ENCODE measurements at places on chromosomes 11 and 22.

GRCh38 chr11:126776119-126776518 is 224.5 kb downstream of the KIRREL3 start:
- no peak for DNase-seq

GRCh38 chr11:117950993-117951961 is 22.1 kb upstream of the TMPRSS13 start:
- peak; percentile 89 for DNase-seq

DNA sequence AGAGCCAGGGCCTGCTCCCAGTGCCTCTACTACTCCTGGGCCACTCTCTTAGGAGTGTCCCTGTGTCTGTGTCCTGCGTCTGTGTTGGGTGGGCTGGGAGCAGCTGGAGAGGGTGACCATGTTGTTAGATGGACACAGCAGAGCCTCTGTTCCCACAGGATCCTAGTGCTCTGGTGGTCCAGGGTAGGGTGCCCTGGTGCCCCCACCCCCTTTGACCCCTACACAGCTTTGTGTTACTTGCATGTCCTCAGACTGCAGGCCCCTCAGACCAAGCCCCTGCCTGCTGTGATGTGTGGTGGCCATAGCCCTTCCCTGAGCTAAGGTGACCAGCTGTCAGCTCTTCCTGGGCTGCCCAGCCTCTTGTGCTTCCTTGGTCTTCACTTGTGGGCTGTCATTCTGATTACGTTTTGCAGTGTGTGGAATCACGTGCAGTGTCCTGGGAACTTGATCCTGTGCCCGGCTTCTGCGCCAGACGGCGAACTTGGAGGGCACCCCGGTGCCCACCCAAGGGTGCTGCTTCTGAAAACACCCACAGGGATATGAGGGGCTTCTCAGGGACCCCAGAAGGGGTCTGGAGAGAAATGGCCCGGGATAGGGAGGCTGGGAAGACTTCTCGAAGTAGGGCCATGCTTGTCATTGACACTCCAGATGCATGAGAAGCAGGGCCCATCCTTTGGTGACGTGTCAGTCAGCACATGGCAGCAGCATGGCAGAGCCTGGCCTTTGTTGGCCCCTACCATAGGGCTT is 1.5 kb downstream of the TANGO2 start:
- no peak for DNase-seq

DNA sequence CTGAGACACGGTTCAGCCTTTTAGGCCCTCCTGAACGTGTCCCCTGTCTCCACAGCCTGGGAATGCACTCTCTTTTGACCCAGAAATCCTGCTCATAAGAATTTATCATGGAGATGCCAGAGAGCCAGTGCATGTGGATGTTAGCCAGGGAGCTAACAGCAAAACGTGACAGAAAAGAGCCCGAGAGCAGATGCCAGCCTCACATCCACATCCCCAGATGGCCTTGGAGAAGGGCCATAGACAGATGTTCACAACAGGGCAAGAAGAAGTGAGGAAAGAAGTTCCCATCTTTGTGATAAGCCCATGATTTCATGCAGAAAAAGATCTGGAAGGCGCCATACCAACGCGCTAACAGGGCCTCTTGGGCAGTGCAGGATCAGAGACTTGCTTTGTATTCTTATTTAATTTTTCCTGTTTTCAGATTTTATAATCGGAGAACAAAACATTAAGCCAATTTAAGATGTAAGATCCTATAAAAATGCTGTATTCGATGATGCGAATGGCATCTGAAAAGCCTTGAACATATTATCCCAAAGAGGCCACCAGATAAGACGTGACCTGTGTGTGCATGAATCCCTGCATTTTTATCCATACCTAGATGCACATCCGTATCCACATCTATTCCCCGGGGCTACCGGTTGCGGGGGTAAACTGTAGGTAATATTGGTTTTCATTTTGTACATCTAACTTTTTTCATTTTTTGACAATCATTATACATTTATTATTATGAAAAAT is 48.7 kb downstream of the IGLL5 start:
- DNase-seq, result no peak

- DNase-seq, result no peak
Observed at GRCh38 chr11:103699216-103699615, 337.2 kb upstream of the DDI1 start.

DNA sequence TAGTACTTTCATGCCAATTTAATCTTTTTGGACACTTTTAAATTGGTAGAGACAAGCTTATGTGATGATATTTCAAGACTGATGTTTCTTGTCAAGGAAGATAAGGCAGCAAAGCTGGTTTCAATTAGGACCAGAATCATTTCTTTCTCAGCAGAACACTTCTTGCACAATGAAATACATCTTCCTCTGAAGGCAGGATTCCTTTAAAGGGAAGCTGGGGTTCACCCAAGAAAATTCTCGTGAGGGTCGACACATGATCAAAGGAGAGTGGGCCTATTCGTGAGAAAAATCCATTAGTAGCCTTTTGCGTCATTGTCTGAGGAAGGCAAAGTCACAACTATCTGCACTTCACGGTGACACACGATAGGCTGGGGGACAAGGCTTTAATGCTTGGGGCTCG is 17.6 kb downstream of the TTC12 start:
- peak; percentile 34 for DNase-seq

- DNase-seq, result no peak
Observed at GRCh38 chr11:8763070-8763685, 80.6 kb downstream of the RPL27A start.

DNA sequence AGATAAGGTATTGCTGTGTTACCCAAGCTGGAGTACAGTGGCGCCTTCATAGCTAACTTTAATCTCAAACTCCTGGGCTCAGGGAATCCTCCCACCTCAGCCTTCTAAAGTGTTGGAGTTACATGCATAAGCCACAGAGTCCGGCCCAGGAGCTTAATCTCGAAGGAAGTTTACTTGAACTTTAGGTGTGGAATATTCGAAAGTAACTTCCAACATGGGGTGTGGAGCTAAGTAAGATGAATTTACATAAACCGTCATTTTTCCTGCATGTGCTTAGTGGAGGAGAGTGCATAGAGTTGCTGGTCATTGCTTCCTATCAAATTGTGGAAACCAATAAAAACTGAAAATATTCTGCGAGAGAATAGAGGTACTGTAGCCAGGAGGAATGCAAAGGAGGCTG is 1.5 kb downstream of the ATG13 start:
- no peak for DNase-seq

GRCh38 chr11:132803436-132803835 is 728.9 kb downstream of the OPCML start:
- no peak for DNase-seq

- peak; percentile 95 for DNase-seq
Observed at GRCh38 chr22:30920407-30920806, 48.2 kb downstream of the MORC2 start.

- DNase-seq, result no peak
Observed at GRCh38 chr11:253886-254270, 17.1 kb downstream of the PSMD13 start.

DNA sequence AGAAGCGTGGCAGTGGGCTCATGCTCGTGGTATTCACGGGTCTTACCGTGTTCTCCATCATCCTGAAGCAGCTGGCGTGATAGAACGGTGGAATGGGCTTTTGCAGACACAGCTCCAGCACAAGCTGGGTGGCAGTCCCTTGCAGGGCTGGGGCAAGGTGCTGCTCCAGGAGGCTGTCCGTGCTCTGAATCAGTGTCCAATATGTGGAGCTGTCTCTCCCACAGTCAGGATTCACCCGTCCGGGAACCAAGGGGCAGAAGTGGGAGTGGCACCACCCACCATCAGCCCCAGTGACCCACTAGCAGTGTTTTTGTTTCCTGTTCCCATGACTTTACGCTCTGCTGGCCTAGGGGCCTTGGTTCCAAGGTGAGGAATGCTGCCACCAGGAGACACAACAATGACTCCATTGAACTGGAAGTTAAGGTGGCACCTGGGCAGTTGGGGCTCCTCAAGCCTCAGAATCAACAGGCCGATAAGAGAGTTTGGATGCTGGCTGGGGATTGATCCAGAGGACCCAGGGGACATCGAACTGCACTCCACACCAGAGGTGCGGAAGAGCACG is 16.9 kb upstream of the CD81 start:
- DNase-seq, result no peak

- DNase-seq, result no peak
Observed at GRCh38 chr22:19742160-19743066, 18.2 kb upstream of the TBX1 start.

GRCh38 chr11:128379587-128380580 is 207.5 kb downstream of the ETS1 start:
- DNase-seq, result no peak

- no peak for DNase-seq
Observed at GRCh38 chr22:33896154-33896553, 24.1 kb downstream of the LARGE1 start.

GRCh38 chr22:41831828-41832552 is 915 bp upstream of the SREBF2 start:
- no peak for DNase-seq

DNA sequence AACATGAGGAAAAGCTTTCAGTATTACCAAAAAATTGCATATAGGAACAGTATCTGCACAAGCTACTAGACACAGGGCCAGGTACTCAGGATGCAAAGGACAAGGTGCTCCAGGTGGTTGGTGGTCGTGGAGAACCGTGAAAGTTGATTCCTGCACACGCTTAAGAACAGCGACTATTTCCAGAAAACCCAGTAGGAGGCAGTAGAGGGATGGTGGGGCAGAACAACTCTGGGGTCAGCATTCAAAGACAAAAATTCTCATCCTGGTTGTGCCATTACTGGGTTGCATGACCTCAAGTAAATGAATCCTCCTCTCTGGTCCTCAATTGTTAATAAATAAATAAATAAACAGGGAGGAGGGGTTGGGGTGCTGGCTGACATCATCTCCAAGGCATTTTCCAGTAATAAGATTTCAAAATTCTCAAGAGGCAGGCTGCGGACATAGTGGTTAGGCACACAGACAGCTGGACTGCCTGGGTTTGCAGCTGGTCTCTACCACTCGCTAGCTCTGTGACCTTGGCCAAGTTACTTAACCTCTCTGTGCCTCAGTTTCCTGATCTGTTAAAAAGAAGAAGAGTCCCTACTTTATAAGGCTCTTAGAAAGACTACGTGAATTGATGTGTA is 89.6 kb downstream of the ISX start:
- DNase-seq, result no peak

DNA sequence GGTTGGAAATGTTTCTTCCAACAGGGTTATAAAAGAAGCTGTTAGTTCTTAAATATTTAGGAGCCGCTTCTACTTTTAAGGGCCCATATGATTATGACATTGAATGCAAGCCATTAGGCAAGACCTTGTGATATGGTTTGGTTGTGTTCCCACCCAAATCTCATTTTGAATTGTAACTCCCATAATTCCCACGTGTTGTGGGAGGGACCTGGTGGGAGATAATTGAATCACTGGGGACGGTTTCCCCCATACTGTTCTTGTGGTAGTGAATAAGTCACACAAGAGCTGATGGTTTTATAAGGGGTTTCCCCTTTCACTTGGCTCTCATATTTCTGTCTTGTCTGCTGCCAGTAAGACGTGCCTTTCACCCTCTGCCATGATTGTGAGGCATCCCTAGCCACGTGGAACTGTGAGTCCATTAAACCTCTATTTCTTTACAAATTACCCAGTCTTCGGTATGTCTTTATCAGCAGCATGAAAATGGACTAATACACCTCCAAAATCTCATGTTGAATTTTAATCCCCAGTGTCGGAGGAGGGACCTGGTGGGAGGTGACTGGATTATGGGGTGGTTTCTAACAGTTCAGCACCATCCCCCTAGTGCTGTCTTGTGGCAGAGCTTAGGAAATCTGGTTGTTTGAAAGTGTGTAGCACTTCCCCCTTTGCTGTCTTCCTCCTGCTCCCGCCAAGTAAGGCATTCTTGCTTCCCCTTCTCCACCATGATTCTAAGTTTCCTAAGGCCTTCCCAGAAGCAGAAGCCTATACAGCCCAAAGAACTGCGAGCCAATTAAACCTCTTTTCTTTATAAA is 4.3 kb downstream of the CD59 start:
- no peak for DNase-seq

DNA sequence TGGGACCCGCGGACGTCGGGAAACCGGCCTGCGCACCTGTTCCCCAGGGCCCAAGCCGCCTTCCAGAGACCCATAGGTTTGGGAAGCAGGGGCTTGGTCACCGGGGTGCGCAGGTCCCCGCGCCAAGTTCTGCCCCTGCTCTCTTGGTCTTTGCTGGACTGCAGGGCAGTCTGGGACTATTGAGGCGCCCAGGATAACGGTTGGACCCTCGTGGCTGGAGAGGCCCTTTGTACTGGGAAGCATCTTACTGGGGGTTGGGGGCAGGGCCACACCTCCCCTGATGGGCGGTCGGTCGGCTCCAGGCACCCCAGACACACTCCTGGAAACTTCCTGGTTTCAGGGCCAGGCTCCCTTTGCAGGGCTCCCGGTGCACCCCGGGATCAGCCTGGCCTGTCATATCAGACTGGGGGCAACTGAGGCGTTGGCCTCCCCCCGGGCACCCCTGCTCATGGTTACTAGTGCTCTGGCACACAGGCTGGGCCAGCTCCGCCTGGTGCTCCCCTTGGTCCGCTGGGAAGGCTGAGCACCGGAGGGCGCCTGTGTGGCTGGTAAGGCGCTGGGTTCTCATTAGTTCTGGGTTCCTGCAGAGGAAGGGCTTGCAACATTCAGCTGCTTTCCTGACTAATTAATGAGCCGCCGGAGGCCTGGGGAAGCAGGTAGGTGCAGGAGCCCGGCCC is 1250.5 kb downstream of the BRD1 start:
- DNase-seq, result no peak

DNA sequence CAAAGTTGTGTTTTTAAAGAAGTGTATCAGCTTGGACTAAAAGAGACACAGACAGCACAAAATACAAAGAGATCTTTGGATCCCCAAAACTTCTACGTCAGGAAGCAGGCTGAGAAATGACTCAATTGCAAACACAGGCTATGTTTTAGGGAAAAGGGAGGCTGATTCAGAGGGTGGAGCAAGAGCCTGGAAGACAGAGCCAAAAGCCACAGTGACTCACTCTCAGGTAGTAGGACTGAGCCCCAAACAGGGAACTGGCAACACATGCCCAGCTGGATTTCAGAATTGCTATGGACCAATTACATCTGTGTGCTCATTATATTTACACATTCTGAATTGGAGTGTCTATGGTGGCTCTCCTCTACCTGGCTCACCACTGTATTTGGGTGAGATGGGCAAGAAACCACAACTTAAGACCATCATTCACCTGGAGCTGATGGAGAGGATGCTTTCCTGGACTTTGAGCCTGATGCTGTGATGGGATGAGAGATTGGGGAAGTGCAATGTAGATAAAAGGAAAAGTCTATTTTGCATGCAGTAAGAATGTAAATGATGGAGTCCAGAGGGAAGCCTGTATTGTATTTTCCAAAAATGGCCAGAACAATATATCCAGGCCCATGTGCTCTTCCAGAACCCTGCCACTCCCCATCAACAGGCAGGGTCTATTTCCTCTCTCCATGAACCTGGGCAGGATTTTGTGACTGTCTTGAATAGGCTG is 20.8 kb upstream of the LINC01488 start:
- no peak for DNase-seq

- no peak for DNase-seq
Observed at GRCh38 chr11:101127197-101127698, 2.4 kb downstream of the PGR start.

GRCh38 chr22:26784772-26785171 is 127.4 kb downstream of the MIAT start:
- no peak for DNase-seq
